T-helper 2 cell (primary cell): ENCODE measurements at places on chromosomes 11 and 22.

DNA sequence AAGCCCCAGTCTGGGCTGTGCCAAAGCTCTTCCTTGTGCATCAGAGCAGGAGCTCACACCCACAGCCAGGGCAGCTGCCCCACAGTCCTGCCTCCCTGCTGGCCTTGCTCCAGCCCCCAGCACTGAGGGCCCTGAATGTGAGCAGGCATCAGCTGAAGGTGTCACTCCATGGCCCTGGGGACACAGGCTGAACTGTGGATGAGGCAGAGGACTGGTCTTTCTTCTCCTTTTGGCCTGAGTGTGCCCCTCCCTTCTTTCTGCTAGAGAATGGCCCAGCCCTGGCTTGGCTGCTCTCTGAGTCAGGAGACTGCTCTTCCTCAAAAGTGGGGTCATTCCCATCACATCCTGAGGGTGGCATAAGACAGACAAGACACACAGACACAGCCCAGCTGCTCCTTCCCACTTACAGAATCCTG is 16.2 kb downstream of the OTOG start:
- DNase-seq = no peak

DNA sequence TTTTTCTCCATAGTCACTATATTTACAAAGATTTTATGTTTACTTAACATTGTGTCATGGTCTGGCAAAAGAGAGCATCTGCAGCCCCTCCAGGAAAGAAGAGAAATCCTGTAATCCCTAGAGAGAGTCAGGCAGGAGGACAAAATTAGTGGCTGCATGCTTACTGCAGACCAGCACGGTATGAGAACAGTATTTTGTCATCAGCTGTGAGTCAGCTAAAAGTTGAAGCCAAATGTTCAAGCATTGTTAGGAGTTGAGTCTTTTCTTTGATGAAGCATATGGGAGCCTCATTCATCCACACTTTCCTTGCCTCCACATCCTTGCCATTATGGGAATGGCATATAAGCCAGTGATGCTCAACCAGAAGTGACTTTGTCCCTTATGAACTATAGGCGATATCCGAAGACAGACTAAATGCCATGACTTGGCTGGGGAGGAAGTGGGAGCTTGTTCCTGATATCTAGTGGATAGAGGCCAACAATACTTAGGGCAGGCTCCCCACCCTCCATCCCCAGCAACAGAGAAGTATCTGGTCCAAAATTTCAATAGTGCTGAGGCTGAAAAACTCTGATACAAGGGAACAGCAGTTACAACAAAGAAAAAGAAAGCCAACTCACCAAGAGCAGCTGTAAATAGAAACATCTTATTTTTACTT is 112.0 kb upstream of the OR5AK2 start:
- DNase-seq = no peak

DNA sequence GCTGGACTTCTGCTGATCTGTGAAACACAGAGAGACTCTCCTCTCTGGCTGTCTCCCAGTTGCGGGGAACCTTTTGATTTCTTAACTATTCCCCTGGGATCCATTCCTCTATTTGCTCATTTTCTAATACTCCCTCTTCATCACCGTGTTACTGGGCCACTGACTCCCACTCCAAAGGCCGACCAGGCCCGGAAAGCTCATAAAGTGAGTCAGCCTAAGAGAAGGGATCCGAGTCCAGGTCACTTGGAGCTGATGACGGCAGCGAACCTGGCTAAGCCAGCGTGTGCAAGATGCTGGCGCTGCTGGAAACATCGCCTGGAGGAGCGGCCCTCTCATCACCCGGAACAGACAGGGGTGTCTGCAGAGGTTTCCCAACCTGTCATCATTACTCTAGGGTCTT is 112.8 kb downstream of the FBXO7 start:
- no peak for DNase-seq

GRCh38 chr11:23727794-23728193 is 769.1 kb upstream of the LUZP2 start:
- DNase-seq = no peak

DNA sequence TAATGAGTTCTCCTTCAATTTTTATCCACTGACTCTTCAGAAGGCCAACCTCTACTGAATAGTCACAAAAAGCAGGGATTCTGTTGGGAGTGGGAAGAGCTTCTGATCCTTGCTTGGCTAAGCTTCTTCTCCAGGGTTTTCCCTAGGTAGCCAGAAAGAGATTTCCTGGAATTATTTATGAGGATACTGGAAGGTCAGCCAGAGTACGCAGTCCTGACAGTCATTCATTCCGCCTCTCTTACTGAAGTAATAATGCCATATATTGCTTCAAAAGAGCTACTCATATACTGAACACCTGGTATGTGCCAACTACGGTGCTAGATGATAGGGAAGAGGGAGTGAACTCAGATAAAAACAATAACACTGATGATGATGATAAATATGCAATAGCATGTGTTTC is 116.1 kb downstream of the CCDC34 start:
- no peak for DNase-seq

- no peak for DNase-seq
Measured at GRCh38 chr11:2265854-2266585, 4.4 kb downstream of the ASCL2 start.

GRCh38 chr11:47109051-47109726 is 67.5 kb downstream of the ARFGAP2 start:
- DNase-seq = no peak

- no peak for DNase-seq
Measured at GRCh38 chr11:104964247-104964646, 4.1 kb downstream of the CASP4 start.

- DNase-seq = no peak
Measured at GRCh38 chr11:62433904-62434276, 15.1 kb downstream of the SCGB1A1 start.

DNA sequence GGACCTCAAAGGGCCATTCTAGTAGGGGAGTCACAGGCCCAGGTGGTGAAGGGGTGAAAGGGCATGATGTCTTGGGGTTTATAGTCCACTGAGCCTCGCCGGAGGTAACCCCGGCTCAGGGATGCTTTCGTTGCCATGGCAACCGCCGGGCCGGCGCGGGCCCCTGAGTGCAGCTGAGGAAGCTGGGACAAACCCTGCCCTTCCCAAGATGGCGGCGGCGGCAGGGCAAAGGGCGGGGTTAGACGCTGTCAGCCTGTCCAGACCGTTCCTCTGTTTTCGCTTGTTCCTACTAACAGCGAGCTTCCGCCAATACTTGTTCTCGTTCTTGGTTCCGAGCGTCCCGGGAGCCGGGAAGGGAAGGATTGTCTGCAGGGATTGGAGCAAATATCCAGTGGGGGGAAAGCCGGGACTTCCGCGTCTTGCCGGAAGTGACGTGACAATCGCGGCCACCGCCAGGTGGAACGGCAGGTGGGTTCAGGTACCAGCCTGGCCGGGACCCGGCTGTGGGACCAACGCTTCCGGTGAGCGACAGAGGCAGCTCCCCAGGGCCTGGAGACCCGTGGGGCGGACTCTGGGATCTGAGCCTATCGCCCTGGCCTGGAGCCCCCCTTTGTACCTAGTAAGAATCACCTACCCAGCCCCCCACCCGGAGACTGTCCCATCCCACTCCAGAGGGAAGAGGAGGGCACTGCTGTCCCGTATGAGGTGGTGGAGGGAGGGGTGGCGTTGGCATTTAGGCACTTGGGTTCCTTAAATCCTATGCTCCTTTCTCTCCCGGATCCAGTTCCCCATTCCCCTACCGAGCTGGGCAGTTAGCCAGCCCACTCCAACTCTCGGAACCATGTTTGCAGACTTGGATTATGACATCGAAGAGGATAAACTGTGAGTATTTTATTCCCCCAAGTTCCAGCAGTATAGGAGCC is at the start of gene PICK1:
TSS of gene PICK1 (plus strand) at position 436 of the 923 bp plus-strand sequence. CDS start at position 842, 406 bp downstream.
- DNase-seq = peak; percentile 70

GRCh38 chr11:16969010-16969999 is 44.9 kb downstream of the PLEKHA7 start:
- DNase-seq = no peak

- no peak for DNase-seq
Measured at GRCh38 chr22:37196539-37197450, 8.7 kb upstream of the C1QTNF6 start.

- DNase-seq = no peak
Measured at GRCh38 chr22:22349455-22349836, 104.9 kb downstream of the VPREB1 start.

GRCh38 chr22:50015451-50016307 is 3.1 kb upstream of the IL17REL start:
- DNase-seq = peak; percentile 7

DNA sequence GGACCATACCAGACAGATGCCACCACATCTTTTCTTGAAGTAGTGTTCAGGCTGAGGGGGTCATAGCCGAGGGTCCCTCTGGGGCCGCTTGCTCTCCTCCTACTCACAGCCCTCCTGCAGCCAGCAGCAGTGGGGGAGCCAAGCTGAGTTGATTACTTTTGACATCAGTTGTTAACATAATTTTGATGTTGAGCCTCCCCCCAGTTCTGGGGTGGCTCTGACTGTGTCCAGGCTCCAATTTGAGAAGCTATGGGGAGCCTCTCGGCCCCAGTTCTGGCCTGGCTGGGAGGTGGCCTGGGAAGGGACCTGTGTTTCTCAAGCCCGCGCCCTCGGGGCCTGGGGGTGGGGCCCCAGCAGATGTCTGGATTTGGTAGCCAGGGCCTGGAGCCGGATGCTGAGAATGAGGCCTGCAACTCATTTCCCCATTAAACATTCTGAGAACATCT is 47.9 kb downstream of the KCNQ1OT1 start:
- no peak for DNase-seq

DNA sequence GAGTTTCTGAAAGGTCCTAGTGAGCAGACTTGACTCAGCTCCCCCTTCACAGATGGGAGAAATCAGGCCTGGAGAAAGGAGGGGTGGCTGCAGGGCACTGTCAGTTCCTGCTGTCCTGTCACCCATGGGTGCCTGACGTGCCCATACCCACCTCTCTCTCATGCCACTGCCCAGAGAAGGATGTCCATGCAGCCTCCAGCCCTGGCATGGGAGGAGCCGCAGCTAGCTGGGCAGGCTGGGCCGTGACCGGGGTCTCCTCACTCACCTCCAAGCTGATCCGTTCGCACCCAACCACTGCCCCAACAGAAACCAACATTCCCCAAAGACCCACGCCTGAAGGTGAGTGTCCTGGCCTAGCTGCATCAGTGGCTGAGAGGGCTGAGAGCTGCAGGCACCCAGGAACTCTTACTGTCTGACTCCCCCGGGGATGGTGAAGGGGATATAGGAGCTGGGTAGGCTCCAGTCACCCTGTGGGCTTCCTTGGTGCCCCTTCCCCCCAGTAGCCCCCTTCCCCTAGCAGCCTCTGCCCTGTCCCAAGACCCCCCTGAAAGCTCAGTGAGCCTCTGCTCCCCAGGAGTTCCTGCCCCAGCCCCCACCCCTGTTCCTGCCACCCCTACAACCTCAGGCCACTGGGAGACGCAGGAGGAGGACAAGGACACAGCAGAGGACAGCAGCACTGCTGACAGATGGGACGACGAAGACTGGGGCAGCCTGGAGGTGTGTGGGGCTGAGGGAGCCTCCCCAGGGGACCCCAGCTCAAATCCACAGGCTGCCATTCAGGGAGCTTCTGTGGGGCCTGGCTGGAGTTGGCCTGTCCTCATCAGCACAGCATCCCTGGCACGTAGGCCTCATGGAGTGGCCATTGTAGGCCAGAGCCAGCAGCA is 11.8 kb downstream of the SCYL1 start:
- no peak for DNase-seq

DNA sequence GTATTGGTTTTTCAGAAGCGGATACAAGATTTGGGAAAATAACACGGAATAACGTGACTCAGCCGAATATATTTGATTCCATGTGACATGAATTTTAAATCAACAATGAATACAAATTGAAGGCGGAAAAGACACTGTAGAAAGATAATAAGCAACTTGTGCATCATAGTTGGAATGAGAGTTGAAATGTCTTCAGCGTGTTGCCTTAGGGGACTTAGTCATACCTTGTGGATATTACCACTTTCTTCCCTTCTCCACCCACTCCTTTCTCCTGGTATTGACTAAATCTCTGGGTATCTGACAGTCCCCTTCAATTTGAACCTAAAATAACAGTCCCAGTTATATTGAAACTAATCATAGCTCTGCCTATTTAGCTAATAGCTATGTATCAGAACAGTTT is 2373.1 kb upstream of the RAG2 start:
- DNase-seq = no peak

- DNase-seq = no peak
Measured at GRCh38 chr11:83035070-83035854, 36.4 kb downstream of the RAB30 start.
